ENCODE measurements at places on chromosomes 5 and 9.

DNA sequence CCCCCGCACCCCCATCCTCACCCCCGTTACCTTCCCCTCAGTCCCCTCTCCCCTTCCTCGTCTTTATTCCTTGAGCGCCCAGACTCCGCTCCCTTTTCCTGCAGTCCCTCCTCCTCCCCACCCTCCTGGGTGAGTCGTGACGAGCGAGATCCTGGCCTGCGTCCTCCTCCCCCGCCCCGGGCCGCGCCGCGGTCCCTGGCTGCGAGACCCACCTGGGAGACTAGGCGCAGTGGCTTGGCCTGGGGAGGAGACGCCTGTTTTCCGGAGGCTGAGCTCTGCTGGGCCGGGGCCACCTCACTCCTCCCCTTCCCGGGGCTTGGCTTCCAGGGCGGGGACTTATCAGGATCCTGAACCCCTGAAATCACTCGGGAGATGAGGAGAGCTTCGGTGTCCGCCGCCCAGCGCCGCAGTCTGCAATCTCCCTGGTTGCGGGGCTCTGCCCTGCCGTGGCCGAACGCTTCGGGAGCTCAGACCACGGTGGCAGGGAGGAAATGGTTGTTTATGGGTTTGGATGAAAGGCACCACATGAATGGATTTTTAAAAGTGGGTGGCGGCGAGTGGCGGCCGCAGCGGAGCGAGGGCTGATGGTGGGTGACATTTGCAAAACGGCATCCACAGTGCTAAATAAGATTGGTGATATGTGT lies 984 bp downstream of the STXBP1 start:
- DNase-seq = peak; percentile 55

GRCh38 chr5:16768184-16768583 lies 151.4 kb upstream of the RETREG1 start:
- DNase-seq = no peak

DNA sequence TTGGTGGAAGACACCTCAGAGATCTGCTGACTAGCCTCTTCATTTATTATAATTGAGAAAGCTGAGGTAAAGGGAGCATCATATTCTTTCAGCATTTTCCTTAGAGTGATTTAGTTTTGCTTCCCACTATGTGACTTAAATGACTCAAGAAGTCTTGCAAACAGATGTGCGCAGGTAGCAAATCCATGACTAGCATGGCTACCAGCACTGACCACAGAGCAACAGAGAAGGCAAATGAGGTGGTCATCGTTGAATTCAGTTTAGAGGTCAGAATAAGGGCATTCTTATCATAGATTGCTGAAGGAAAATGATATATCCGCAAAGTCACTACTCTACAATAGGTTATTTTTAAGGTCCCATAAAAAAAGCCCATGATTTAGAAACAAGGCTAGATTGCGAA lies 162.2 kb downstream of the PIK3R1 start:
- DNase-seq = no peak

DNA sequence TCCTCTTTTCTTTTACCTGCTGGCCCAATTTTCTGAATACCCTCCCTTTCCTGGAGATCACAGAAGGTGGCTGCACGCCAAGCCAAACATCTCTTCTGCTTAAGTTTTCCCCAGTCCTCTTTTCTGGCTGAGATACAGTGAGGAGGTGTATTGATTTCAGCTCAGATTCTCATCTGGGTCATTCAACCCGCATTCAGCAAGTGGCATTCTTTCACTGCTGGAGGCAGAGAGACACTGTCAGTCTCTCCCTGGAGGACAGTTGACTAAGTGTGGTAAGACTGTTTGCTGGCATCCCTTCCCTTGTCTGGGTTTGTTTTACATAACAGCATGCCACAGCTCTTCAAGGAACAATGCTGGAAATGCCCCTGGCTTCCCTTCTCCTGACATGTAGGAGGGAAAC lies 60.5 kb downstream of the GABRG2 start:
- DNase-seq = no peak

- no peak for DNase-seq
Measured at GRCh38 chr9:120534266-120534665, 45.7 kb downstream of the CDK5RAP2 start.

All from CD4-positive, alpha-beta T cell treated with Interleukin-17A for 4 hours (primary cell).